Stimulated activated CD4-positive, alpha-beta T cell treated with anti-CD3 and anti-CD28 coated beads, Interleukin-12 subunit alpha, Interleukin-12 subunit beta, amount 100 ng/mL, for 24 hours (primary cell): ENCODE measurements at places on chromosomes 4 and X.

- DNase-seq: no peak
These were observed 436.2 kb downstream of the KCNIP4 start for GRCh38 chr4:21512353-21512752.

DNA sequence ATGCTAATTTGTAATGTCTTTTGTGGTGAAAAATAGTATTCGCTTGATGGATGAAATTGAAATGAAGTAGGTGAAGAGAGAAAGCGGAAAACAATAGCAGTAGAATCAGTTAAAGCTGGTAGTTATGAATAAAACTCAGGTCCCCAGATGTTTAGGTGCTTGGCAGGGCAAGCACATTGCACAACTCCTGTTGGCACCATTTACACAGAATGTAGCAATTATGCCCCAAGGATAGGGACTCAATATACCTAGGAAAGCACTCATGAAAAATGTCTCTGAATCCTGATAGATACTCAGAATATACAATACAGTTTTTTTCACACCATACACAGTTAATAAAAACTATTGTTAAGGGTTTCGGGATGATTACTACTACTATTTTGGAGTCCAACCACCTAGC is 26.5 kb upstream of the GRIA3 start:
- DNase-seq: no peak

DNA sequence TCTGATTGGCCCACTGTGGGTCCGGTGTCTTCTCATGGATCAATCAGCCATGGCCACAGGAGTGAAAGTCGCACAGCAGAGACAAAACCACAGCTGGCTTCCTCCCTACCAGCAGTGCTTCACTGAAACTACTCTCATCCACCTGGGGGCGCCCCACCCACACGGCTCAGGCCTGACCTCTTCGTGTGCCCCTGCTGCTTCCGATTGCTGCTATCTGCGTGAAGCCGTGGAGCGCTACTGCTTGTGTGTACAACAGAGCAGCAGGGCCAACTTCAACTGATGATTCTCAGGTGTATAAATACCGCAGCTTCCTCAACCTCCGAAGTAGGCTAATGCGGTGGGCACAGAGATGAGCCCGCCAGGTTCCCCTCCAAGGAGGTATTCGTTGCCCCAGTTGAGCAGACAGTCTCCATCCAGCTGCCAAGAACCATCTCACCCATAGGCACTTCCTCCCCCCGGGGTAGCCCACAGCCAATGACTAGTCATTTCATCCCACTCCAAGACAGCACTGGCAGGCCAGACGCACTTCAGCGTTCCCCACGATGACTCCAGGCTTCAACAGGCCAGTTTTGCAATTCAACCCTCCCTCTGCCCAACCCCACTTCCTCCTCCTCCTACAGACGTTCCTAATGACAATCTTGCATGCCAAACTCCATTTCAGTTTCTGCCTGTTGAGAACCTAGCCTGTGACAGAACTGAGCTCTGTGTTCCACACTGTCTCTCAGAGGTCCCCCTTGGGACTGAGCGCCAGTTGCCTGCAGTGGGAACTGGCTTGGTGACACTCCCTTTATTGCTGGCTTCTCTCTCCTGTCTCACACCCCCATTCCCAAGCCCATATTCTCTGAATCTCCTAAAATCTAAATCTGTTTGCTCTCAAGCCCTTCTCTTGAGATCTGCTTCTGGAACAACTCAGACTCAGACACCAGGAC is 41.3 kb upstream of the ATP6AP2 start:
- DNase-seq: peak; percentile 55

- no peak for DNase-seq
These were observed 64.0 kb downstream of the POLR2B start for GRCh38 chr4:57042711-57043169.

DNA sequence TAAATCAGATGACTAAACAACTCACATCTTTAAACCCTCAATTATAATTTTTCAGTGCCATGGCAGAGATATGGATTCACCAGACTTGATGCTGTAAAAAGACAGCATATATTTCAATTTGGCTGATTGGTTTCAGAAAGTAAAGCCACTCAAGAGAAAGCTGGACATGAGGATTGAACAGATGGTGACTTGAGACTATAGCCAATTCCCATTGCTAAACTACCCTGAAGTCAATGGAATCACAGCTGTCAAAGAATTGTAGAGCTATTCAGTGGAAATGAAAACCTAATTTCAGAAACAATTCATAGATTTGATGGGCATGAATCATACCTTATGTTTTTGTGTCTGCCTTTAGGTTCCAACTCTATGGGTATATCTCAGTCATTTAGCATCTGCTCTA is 510.6 kb upstream of the BOD1L1 start:
- DNase-seq: no peak

DNA sequence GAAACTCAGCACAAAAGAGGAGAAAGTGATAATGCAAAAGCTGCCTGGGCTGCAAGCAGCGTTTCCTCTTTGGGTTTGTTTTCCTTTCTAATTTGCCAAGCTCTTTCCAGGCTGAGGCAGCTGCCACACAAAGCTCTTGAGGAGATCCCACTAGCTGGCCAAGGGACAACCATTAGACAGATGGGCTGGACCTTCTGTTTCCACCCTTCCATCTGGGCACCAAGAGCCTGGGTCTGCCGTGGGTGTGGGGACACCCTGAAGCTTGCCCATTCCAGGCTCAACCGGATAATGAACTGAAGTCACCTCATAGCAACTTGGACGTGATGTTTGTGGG is 194.6 kb upstream of the C1QTNF7 start:
- no peak for DNase-seq
